Activated naive CD4-positive, alpha-beta T cell treated with anti-CD3 and anti-CD28 coated beads, Interleukin-2, amount 50 U/mL, for 72 hours (primary cell): ENCODE measurements at places on chromosomes 5 and 9. TPM values are rescaled to one million over a fixed set of nuclear protein-coding genes. Genes with fewer than 3 reads are reported as not detected.

DNA sequence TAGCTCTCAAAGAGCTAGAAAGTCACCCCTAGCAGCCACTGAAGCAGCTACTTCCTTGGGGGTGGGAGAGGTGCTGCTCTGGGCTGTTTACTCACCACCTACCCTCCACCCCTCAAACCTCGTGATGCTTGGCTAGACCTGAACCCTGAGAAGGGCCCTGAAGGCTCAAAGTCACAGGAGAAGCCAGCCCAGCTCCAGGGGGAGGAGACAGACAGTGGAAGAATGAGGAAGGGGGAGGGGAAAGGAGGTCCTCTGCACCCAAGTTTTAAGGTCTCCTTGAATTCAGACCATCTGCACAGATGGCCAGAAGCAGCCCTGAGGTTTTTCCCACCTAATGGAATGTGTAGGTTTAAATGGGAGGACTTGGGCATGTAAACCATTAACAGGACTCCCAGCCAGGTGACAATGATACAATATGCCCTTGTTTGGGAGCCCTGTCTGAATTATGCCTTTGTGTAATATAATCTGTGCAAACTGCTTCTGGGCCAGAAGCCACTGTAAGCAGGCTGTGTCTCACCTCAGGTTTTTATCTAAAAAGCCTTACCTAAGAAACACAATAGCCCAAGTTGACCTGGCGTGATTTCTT lies 180.5 kb downstream of the PIK3R1 start:
- no peak for DNase-seq

- DNase-seq = no peak
Measured at GRCh38 chr9:124980431-124980830, 39.5 kb upstream of the GOLGA1 start.

The SELENOP gene
- total RNA-seq = not detected

DNA sequence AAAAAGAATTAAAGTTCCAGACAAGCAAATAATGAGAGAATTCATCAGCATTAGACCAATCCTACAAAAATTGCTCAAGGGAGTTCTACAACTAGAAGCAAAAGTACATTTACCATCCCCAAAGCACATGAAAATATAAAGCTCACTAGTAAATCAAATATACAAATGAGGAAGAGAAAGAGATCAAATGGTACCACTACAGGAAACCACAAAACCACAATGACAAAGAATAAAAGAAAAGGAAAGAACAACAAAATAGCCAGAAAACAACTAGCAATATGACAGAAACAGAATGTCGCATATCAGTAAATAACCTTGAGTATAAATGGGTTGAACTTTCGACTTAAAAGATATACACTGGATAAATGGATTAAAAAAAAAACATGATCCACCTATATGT lies 739.0 kb downstream of the DTWD2 start:
- DNase-seq = no peak

The GRPEL2 gene
- 43.0 TPM for total RNA-seq

The MEF2C gene
- 0.27 TPM for total RNA-seq

The DHFR gene
- total RNA-seq = 89.6 TPM

GRCh38 chr9:110615498-110615897 lies 36.0 kb upstream of the SVEP1 start:
- DNase-seq = no peak

GRCh38 chr5:91119217-91119616 lies 263.9 kb downstream of the ARRDC3 start:
- no peak for DNase-seq

DNA sequence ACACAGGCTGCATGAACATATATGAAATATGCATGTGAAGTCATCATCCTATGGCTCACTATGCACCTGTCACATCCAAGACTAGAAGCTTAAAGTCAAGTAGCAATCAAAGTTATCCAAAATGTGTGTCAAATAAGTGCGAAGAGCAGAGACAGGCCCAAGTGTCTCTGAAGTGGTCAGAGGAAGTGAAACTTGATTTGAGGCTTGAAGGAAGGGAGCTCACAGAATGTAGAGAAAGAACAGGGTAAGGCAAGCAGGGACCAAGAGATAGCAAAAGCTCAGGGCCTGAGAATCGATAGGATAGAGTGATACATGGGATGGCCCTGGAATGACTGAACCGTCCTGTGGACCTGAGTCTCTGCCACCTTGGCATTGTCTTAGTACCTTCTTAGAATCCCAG lies 274.3 kb upstream of the TRPC7 start:
- DNase-seq = no peak
